Fibroblast of gingiva (primary cell): ENCODE measurements at places on chromosomes 3 and 15.
A peak's percentile ranks its signal among the peaks of the same experiment; 100 is the strongest.

- DNase-seq = peak; percentile 12
Measured at GRCh38 chr15:29312387-29312786, 42.8 kb upstream of the NSMCE3 start.

GRCh38 chr3:61347981-61348380 is 96.7 kb upstream of the FHIT start:
- no peak for DNase-seq

GRCh38 chr3:139758654-139759291 is 81.0 kb upstream of the NMNAT3 start:
- peak; percentile 44 for DNase-seq

GRCh38 chr3:146712806-146713205 is 107.7 kb upstream of the PLSCR5 start:
- DNase-seq = peak; percentile 43

- DNase-seq = peak; percentile 37
Measured at GRCh38 chr3:194632809-194633348, 340 bp downstream of the TMEM44 start.

- peak; percentile 65 for DNase-seq
Measured at GRCh38 chr3:4492208-4493013, 737 bp upstream of the ITPR1 start.

GRCh38 chr3:56459719-56460118 is 8.5 kb downstream of the ERC2 start:
- no peak for DNase-seq

- DNase-seq = no peak
Measured at GRCh38 chr15:34754674-34755418, at the start of gene GJD2. GJD2 (minus strand) TSS chr15:34754998; CDS start chr15:34754488, 510 bp downstream.

DNA sequence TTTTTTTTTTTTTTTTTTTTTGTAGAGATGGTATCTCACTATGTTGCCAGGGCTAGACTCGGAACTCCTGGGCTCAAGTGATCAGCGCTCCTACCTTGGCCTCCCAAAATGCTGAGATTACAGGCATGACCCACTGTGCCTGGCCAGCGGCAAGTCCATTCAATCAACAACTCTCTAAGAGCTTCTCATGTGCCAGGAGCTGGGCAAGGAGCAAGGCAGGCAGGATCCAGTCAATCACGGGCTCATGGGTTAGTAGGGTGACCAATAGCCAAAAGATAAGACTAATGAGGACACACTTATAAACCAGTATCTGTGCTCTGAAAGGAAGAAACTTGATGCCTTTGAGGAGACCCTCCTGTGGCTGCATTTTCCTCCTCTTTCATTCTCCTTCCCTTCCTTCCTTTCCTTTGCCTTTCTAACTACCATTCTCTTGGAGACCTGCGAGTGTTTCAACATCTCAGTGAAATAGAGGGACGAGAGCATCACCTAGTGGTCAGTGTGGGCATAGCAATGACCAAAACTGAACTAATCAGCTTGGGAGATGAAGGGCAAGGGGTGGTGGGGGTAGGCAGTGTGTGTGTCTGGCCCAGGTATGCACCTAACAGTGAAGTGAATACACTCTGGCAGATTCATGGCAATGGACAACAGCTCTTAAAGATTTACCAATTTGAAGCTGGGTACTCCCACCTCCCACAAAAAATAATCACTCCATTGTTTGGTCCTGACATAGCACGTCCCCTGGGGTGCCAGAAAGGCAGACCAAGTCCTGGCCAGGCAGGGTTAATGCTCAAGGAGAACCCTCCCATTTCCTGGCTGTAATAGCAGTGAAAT is 6.3 kb downstream of the RPP25 start:
- peak; percentile 49 for DNase-seq

- no peak for DNase-seq
Measured at GRCh38 chr3:15894382-15894781, 96.6 kb upstream of the ANKRD28 start.

- peak; percentile 63 for DNase-seq
Measured at GRCh38 chr3:171804618-171805389, 5.5 kb downstream of the PLD1 start.
